ENCODE measurements at places on chromosomes 7 and 10.

DNA sequence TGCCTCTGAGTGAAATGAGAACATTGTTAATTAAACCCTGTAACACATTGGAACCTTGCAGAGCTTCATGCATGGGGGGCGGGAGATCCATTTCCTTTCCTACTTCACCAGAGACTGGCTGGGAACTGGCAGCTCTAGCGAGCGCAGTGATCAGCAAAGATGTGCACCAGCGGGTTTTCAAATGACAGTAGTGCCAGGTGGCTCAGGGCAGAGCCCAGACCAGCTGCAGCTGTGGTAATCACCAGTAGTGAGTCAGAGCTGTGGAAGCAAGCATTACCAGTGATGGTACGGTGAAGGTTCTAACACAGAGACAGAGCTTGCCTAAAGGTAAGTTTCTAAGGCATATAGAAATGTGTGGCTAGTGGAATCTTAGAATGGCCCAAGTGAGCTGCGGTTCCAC, 1009.7 kb upstream of the CELF2 start:
- no peak for DNase-seq

DNA sequence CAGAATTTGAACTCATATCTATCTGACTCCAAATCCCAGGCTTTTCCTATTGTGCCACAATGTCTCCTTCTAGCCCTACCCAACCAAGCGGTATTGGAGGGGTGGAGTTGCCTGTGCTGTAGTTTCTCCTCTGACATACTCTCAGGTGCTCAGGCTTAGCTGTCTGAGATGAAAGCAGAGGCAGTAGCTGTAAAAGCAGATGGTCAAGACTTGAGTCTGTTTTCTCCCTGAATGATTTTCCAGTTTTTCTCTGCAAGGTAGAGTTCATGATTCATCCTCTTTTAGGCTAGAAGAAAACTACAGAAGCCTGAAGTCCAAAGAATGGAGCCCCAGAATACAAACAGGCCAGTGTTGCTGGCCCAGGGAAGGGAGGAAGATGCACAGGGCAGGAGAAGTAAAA, 130.0 kb downstream of the PDE1C start:
- no peak for DNase-seq

DNA sequence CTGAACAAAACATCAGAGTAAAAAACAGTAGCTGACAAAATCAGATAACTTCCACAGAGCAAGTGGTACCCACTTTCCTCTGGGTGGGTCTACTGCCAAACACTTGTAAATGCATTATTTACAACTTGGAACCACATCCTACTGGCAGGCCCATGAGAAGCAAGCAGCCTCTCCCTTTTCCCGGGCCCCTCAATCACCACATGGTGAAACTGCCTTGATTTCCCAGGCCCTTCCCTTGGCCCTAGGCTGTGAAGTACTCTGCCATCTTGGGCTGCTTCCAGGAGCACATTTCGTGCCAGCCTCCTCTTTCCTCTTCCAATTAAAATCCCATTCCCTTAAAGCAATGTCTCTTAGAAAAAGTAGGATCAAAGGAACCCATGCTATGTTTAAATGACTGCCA, 71.4 kb downstream of the CUZD1 start:
- no peak for DNase-seq

DNA sequence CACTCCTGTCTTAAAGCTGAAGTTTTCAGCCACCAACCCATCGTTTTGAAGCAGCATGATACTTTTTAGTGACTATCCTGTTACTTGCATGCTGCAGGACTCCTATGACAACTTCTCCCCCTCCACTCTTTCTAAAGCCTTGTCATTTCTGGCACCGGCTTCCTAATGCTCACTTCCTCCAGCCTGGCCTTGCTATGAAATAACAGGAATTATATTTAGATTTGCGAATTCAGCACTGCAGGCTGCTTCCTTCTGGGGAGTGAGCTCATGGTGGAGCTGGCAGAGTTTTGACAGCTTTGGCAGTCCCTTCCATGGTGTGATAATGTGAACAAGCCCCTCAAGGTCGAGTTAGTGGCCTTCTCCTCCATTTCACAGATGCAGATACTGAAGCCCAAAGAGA, 13.4 kb downstream of the BLNK start:
- DNase-seq, result no peak

- DNase-seq, result no peak
Observed at GRCh38 chr10:30607814-30608213, 21.7 kb downstream of the LYZL2 start.

DNA sequence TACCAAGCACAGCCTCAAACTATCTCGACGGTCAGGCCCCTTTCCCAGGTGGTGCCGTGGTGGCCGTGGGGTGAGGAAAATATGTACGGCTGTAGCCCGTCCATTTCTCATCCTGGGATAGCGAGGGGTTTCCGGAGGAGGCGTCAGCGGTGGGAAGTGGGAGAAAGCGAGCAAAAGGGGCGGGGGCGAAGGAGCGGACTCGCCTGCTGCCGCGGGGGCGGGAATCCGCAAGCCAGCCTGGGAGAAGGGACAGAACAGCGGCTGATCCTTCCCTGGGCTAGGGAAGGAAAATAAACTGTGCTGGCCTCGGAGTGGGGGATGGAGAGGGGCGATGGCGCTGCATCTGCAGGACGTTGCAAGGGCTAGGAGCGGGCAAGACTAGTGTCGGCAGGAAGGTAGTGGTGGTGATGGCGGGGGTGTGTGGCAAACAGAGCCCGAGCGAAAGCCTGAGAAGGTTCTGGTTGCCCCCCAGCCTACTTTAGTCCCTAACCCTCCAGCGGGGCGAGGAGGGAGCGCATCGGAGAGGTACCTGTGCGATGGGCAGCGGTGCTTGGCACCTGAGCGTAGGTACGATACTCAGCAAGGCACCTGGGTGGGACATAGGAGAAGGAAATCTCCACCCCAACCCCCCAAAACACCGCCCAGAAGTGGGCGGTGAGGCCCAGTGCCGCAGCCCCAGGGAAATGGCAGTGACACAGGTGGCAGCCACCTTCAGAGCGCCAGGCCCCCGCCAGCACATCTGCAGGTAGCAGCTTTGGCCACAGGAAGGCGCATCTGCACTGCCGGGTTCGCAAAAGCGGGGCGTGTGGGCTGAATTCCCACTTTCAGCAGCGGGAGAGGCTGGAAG, 49.9 kb upstream of the STEAP1B start:
- DNase-seq, result no peak
